ENCODE measurements at places on chromosomes 5 and 9. TPM values are rescaled to one million over a fixed set of nuclear protein-coding genes. Genes with fewer than 3 reads are reported as not detected.
A peak's percentile ranks its signal among the peaks of the same experiment; 100 is the strongest.

Gene SPATA6L
- total RNA-seq: 1.4 TPM

- H3K4me3 ChIP-seq: no peak overlapping the region
- H3K36me3 ChIP-seq: no peaks in the 10 kb centered on the region
- no peak overlapping the region for H3K27ac ChIP-seq
- no peaks in the 10 kb centered on the region for H3K27me3 ChIP-seq
- H3K4me1 ChIP-seq: no peaks in the 10 kb centered on the region
These were observed 151.0 kb upstream of the PAPPA start for GRCh38 chr9:116002624-116003023.

DNA sequence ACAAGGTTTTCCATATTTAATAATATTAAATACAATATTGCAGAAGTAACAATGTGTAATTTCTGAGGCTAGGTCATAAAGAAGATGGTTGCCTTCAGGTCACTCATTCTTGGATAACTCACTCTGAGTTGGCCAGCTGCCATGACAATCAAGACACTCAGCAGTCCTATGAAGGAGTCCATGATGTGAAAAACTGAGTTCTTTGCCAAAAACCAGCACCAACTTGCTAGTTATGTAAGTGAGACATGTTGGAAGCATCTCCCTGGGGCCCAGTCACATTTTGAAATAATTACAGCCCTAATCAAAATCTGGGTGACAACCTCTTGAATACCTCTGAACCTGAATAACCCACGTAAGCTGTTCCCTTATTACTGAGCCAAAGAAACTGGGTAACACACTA lies 453.2 kb downstream of the CDH18 start:
- no peak overlapping the region for H3K4me3 ChIP-seq
- no peaks in the 10 kb centered on the region for H3K4me1 ChIP-seq
- DNase-seq: peak; percentile 52
- no peaks in the 10 kb centered on the region for H3K27me3 ChIP-seq
- H3K36me3 ChIP-seq: no peaks in the 10 kb centered on the region

- H3K4me1 ChIP-seq: no peaks in the 10 kb centered on the region
- no peak overlapping the region for H3K27ac ChIP-seq
- no peaks in the 10 kb centered on the region for H3K36me3 ChIP-seq
- no peaks in the 10 kb centered on the region for H3K27me3 ChIP-seq
These were observed 8.9 kb downstream of the SMAD5 start for GRCh38 chr5:136141561-136141960.
